ENCODE measurements at places on chromosomes 16 and 17.

GRCh38 chr17:1532836-1533602 lies 16.6 kb upstream of the INPP5K start:
- DNase-seq = no peak

DNA sequence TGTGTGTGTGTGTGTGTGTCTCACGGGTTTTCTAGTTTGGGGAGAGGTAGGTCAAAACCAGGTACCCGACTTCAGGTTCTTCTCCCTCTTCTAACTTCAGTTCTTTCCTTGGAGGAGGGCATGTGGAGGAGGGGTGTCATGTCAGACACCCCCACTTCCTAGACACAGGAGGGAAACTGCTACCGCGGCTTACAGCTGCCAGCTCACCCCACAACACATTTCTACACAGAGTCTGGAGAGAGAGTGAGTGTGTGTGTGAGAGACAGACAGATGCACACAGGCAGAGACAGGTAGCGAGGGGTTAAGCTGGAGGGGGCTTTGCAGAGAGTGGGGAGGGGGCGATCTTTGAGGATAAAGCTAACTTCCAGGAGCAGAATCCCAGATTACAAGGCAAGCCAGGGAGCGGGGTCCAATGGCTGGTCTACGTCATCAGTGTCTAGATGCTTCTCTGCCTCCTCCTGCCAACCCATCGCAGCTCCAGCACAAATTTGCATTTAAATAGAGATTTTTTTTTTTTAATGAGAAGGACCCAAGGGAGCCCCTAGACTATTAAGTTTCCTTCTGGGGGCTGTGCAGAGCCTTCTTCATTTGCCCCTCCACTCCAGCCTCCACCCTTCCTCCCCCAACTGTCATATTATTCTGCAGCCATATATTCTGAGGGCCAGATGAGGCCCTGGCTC lies 48.9 kb downstream of the MRM1 start:
- no peak for DNase-seq

DNA sequence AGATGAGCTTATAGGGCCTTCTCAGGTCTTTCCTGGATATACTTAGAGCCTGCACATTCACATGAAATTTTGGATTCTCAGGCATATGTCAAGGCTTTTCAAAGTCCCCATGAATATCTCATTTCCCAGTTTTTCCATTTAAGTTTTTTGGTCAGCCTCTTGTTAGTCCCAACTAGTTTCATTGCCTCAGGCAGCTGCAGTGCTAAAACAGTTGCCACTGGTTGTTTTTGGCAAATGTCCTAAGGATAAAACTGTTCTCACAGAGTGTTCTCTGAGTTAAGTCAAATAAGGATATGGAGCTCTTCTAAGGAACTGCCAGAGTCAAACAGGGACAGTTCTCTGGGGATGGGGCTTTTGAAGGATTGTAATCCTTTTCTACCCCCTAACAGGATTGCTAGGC lies 39.9 kb upstream of the ABCC11 start:
- no peak for DNase-seq

GRCh38 chr17:55090079-55090492 lies 121.5 kb downstream of the STXBP4 start:
- DNase-seq = no peak

DNA sequence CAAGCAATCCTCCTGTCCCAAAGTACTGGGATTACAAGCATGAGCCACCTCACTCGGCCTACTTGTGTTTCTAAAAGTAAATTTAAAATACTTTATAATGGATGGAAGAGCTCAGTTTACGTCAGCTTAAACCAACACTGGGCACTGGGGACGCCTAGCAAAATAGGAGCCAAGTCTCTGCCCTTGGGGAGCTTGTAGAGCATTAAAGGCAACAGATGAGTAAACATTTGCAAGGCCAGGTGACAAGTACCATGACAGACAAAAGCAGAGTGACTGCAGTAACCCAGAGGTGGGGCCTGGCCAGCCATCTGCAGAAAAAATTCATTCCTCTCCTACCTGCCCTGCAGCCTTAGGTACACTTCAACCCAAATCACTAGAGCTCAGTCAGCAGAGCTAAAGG lies 12.1 kb upstream of the NLK start:
- no peak for DNase-seq

GRCh38 chr17:19305761-19306159 lies 56.8 kb downstream of the B9D1 start:
- DNase-seq = no peak

GRCh38 chr16:68144008-68144407 lies 58.8 kb downstream of the NFATC3 start:
- DNase-seq = no peak

DNA sequence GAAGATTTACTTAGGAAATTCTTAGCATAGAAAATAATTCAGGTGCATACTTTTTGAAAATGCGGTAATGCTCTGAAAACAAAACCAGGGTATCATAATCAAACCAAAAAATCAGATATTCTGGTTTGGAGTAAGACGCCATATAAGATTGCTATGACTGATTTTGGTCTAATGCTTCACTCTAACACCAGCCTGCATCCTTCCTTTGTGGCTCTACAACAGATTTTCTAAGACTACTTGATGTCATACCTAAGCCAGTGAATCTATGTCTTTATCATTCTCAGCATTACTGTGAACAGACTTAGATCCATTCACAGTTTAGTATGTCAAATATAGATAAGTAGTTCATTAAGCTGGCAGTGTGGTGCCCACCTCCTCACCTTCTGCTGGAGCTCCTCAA lies 590 bp downstream of the KRT33B start:
- no peak for DNase-seq

- DNase-seq = peak; percentile 6
Observed at GRCh38 chr16:84446084-84446483, 58.4 kb downstream of the MEAK7 start.

- DNase-seq = no peak
Observed at GRCh38 chr16:10806698-10807097, 11.9 kb downstream of the TVP23A start.

- no peak for DNase-seq
Observed at GRCh38 chr16:47625115-47625567, 164.0 kb downstream of the PHKB start.
